ENCODE measurements at places on chromosomes 7 and 10.

DNA sequence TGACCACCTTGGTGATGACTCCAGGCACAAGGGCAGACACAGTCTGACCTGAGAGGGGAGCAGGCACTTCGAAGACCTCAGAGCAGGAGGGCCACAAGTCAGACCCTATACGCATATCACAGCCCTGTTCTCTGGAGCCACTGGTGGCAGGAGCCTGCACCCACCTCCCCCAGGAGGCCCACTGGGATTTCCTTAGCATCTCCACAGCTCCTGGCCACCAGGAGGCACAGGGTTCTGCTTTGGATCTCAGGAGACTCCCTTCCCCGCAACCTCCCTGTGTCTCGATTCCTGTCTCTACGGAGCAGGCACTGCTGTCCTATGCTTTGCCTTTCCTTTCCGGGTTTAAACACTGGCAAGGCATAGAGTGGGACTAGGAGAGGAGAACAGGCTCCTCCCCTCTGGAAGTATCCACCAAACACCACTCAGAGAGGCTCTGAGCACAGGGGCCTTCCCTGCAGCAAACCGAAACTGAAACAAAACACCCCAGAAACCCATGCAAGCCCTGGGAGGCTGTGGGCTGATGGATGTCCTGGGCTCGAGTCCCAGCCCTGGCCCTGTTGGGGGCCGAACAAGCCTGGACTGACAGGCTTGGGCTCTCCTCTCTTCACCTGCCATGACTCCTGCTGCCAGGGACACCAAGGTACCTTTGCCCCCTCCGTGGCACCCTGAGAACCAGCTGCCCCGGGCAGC lies 166.3 kb downstream of the NEURL1 start:
- DNase-seq, result peak; percentile 91

DNA sequence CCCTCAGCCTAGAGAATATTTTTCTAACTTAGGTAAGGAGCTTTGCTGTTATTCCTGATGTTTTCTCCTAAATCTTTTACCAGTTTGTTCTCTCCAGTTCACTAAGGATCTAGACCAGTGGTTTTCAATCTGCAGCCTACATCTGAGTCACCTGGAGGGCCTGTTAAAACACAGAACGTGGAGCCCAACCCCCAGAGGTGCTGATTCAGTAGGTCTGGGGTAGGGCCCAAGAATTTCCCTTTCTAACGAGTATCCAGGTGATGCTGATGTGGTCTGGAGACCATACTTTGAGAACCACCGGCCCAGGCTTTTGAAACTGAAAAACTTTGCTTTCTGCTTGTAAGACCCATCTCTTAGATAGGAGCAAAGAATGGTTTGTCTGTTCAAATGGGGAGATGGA lies 51.2 kb upstream of the KMT2E start:
- no peak for DNase-seq

DNA sequence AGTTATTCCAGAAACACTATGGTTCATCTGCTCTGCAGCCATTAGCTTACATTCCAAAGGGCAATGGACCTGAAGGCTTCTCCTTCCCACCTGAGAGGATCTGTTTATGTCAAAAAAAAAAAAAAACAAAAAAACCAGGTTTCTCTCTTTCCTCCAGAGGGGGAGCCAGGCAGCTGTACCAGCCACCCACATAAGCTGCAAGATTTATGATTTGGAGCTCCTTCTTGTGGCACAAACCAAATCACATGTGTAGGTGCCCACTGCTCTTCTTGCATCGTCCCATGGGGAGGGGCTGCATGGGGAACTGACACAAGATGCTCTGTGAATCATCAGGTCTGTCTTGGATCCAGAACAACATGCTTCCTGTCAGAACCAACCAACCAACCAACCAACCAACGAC lies 231.6 kb upstream of the IGFBP3 start:
- peak; percentile 44 for DNase-seq

DNA sequence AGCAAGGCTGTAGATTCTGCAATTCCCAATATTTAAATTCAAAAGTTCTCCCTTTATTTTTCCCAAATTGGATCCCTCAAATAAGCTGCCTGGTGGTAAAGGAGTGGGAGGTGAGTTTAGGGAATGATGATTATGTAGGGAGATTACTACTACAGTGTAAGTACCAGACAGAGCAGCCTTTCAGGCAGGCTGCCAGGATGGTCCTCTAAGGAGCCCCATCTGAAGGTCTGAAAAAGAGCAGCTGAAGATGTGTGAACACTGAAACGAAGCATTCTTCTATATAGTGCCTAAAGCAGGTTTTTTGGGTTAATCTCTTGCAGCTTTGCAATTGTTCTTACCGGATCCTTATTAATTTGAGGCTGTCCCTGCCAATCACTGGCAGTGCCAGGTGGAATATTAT lies 84.7 kb downstream of the CREB5 start:
- no peak for DNase-seq

- no peak for DNase-seq
Observed at GRCh38 chr10:130432850-130433249, 296.7 kb downstream of the GLRX3 start.

GRCh38 chr7:100080907-100081534 lies 502 bp downstream of the ZNF3 start:
- DNase-seq, result peak; percentile 27

Data from LHCN-M2 (cell line).